T1000 (cell line): ENCODE measurements at places on chromosomes 5 and 9.

- DNase-seq: no peak
These were observed 295.0 kb downstream of the PDE4D start for GRCh38 chr5:59598547-59598874.

GRCh38 chr5:171492781-171493180 lies 73.3 kb downstream of the FGF18 start:
- no peak for DNase-seq

GRCh38 chr9:137798901-137799629 lies 78.5 kb upstream of the CACNA1B start:
- DNase-seq: no peak

- DNase-seq: no peak
These were observed 45.7 kb upstream of the PITX1 start for GRCh38 chr5:135079760-135080159.
